ENCODE measurements at places on chromosomes 1 and 21.
A peak's percentile ranks its signal among the peaks of the same experiment; 100 is the strongest.

- DNase-seq = no peak
Measured at GRCh38 chr1:29121936-29122681, 1.6 kb downstream of the TMEM200B start.

DNA sequence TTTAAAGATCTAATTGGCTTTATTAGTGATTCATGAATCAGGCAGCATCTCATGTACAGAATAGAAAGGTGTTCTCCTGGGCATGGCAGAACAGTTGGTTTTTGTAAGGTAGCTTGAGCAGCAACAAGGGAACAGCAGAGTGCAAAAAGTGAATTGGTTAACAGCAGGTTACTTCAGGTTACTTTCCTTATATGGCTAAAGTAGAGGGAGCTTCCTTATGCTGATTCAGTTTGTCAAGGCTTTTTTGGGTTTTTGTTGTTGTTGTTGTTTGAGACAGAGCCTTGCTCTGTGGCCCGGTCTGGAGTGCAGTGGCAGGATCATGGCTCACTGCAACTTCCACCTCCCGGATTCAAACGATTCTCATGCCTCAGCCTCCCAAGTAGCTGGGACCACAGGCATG is 132.8 kb downstream of the CDC7 start:
- no peak for DNase-seq

DNA sequence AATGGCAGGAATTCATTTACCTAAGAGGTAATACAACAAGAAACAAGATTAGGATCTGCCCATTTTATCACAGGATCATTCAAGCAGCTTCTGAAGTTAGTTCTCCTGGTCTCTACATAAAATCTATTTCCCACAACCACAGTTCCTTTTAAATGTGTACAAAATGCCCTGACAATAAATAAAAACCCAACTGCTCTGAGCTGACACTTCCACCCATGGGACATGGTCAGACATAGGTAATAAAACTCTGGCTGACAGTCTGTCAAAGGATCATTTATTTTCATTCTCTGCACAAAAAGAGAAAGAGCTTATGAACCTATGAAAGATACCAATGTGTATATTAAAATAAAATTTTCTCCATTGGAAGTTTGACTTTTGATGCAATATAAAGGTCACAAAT is 145.4 kb upstream of the PALMD start:
- DNase-seq = no peak

GRCh38 chr1:227033880-227034279 is 93.8 kb downstream of the COQ8A start:
- no peak for DNase-seq

GRCh38 chr1:188514917-188515316 is 1686.2 kb downstream of the PLA2G4A start:
- no peak for DNase-seq

- DNase-seq = no peak
Measured at GRCh38 chr1:174726880-174727585, 272.7 kb upstream of the CACYBP start.

DNA sequence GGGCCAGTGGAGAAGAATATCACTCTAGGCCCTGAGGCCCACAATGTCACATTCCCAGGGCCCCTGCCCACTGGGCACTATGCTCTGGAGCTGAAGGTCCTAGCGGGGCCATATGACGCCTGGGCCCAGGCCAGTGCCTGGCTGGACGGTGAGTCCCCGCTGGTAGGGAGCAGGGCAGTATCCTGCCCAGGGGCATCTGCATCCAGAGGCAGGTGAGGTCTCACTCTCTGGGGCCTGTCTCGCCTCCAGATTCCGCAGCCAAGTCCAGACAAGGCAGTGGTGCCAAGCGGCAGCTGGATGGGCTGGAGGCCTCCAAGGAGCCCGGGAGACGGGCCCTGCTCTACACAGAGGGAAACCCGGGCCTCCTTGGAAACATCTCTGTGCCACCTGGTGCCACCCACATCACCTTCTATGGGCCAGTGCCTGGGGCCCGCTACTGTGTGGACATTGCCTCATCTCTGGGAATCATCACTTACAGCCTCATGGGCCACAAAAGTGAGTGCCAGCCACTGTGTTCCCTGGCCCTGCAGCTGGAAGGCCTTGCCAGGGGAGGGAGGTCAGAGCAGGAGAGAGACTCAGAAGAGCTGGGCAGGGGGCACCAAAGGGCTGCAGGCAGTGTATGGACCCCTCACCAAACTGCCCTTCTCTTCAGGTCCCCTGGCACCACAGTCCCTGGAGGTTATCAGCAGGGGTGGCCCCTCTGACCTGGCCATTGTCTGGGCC is 11.1 kb upstream of the PTPN7 start:
- no peak for DNase-seq

- DNase-seq = no peak
Measured at GRCh38 chr1:57832612-57833011, 408.8 kb upstream of the DAB1 start.

DNA sequence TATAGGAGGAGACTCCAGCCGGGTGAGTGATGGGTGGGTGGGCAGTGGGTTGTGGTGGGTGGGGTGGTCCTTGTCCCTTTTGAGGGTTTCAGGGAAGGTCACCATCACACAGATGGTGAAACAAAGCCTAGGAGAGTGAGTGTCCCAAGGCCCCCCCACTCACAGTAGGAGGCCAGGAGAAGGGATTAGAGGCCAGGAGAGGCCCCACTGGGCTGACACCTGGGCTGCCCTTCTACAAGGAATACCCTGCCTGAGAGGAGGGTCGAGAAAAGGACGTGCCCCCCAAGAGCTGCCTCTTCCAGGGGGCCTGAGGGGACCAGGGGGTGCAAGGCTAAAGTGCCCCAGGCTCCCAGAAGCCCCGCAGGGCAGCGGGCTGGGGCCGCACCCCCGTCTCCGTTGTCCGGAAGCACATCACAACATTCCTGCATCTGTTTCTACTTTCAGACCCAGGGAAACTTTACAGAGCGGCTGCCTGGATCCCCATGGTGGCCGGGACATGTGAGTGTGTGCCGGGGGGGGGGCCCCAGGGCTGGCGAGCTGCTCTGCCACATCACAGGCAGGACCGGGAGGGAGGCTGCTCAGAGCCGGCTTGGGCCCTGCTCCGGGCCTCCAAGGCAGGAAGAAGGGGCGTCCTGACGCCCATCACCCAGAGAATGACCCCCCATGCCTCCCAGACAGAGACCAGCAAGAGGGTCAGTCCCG is 68.2 kb downstream of the ARHGEF16 start:
- no peak for DNase-seq

- DNase-seq = no peak
Measured at GRCh38 chr1:7261490-7261889, 476.2 kb downstream of the CAMTA1 start.

DNA sequence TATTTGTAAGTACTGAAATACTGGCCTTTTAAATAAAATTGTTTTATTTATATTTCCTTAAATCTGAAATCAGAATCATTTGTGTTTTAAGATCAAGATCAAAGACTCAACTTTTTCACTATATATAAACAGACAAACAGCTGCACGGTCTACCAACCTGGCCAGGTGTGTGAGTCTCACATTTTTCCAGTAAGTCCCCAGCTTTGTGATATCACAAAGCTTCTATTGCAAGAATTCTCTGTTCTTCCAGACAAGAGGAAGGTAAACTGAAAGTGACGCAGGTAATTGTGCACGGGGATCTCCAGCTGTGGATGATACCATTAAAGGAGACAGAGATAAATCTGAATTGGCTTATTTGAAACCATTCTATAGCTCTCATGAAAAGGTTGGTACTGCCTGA is 41.2 kb upstream of the CYP2J2 start:
- DNase-seq = no peak

- no peak for DNase-seq
Measured at GRCh38 chr1:168420177-168420576, 123.6 kb downstream of the XCL2 start.

- DNase-seq = no peak
Measured at GRCh38 chr1:69765951-69766350, 198.2 kb downstream of the LRRC7 start.

- DNase-seq = no peak
Measured at GRCh38 chr1:86054396-86054795, 102.2 kb downstream of the COL24A1 start.

DNA sequence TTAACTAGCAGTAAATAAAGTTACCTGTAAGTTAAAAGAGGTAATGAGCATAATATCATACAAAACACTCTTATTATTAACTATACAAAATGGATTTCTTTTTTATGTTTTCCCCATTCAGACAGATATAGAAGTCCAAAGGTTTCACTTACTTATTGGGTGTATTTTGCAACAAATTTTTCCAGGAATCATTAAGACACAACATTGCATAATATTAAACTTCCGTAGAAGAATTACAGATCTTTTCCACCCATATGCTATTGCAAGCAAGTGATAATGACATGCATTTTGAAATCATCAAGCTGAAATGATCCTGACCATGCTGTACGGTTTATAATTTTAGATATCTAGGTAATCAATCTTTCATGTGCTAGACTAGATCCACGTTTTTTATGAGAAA is 957.0 kb downstream of the NCAM2 start:
- no peak for DNase-seq

DNA sequence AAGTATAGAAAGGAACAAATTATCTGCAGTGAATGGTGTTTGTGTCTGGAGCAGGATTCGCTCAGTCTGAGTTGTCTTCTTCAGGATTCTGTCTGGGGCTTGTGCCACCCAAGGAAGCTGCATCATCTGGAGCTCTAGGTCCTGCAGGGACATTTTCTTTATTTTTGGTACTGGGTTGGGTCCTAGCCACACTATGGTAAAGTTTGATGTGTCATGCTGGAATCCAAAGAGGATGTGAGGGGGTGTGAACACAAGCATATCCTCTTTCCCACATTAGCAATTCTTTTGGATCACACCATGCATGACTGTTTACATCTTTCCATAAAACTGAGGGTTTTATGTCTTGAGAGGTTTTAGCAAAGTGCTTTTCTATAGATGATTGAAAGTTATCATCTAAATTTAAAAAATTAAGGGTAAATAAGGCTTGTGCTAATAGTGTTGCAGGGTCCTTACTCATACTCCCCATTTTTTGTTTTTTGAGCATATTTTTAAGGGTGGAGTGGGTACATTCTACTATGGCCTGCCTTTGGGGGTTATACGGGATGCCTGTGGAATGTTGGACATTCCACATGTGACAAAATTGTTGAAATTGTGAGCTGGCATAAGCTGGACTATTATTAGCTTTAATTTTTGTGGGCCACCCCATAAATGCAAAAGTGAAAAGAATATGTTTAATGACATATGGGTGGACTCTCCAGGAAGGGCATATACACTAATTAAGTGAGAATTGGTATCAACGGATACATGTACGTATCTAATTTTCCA is 152.0 kb upstream of the HMCN1 start:
- no peak for DNase-seq

DNA sequence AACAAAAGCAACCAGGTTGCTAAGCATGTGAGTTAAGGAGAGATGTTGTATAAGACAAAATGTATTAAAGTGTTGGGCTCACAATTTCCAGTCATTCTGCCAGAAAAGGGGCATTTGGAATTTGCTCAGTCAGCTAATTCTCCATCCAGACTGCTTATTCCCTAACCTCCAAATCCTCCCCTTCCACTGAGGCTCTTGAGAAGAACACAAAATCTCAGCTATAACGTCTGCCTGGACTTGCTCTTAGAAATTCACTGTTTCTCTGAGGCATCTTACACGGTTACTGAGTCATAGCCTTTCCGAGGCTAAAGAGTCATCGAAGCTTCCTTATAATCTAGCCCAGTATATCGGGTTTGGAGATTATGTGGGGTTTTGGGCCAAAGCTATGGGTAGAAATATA is 548.2 kb upstream of the ADGRL4 start:
- no peak for DNase-seq

DNA sequence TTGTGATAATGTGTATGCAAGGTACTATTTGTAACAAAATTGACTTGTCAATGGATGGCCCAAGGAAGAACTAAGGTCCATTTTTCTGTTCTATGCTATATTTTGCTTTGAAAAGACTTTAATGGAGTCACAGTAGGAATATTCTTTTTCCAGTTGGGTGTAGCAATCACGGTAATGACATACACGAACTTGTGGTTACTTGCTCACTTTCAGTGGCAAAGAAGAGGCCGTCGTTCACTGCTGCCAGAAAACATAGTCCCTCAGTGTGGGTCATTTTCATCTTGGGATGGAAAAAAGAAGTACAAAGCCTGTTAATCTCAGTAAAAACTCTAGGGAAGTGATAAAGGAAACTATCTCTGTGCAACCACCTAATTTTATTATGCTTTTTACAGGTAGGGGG is 47.8 kb upstream of the LAMC2 start:
- no peak for DNase-seq

- DNase-seq = no peak
Measured at GRCh38 chr1:116807394-116808199, 53.4 kb downstream of the CD2 start.

GRCh38 chr1:21814241-21814918 is 2.3 kb downstream of the LDLRAD2 start:
- peak; percentile 60 for DNase-seq

DNA sequence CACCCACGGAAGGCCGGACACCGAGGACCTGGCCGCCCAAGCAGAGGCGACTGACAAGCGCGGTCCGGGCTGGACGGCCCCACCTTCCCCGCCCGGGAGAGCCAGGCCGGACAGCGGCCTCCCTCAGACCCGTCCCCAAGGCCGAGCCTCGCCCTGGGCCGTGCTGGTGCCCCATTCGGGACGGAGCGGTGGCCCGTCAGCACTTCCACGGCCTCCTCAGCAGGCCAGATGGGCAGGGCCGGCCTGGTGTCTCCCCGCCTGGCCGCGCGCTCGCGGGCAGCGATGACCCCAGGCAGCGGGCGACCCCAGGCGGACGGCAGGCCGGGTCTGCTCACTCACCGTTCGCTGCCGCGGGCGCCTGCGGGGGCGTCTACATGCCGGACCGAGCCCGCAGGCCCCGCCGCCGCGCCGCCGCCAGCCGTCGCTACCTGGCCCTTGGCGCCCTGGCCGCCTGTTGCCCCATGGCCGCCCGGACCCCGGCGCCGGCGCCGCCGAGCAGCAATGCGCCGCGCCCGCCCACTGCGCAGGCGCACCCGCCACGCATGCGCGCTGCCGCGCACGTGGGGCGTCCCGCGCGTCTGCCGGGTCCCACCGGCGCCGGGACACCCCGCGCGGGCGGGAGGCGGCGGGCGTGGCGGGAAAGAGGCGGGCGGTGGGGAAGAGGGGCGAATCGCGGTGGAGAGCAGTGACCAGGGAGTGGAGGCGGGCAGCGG is at the start of gene NADK:
NADK (minus strand) TSS at position 521 of the 713 bp plus-strand sequence. CDS start 13,064 bp downstream, outside the sequence.
- DNase-seq = peak; percentile 42

DNA sequence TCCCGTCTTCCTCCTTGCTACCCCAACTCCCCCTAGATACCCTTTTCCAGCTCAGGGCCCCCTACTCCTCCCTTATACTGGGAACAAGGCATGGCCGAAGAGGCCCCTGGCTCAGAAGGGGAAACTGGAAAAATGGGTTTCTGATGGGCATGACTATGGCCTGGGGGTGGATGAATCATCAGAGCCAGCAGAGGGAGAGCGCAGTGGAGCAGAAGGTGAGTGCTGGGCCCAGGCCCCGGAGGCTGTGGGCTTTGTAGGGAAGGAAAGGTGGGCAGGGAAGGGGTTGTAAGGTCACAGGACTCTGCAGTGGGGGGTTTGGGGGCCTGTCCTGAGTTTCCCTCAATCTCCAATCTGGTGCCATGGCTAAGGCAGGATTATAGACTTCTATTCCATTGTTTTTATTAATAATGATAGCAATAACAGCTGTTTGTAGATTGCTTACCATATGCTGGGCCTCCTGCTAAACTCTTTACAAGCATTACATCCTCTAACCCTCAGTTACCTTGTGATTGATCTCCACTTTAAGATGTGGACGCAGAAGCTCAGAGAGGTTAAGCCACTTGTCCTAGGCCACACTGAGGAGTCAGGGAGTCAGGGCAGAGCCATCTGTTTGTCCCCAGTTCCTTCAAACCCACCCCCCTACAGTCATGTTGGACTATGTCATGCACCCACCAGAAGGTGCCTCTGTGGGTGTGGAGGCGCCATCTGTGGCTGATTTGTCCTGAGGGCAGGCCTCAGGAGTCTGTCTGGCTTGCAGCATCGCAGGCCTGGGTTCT is 36.2 kb upstream of the ZNF362 start:
- DNase-seq = no peak

All from HL-60 (cell line).